NCI-H1105 (cell line): ENCODE measurements at places on chromosomes 6 and 20.

GRCh38 chr6:3509336-3509735, 52.5 kb upstream of the SLC22A23 start:
- DNase-seq: no peak

- DNase-seq: no peak
Observed at GRCh38 chr6:301929-302705, 9.8 kb downstream of the DUSP22 start.

GRCh38 chr20:20637998-20638725, 74.3 kb downstream of the RALGAPA2 start:
- DNase-seq: no peak

- no peak for DNase-seq
Observed at GRCh38 chr6:18392346-18392877, 5.3 kb downstream of the RNF144B start.

- no peak for DNase-seq
Observed at GRCh38 chr6:12580290-12580689, 136.3 kb upstream of the PHACTR1 start.

DNA sequence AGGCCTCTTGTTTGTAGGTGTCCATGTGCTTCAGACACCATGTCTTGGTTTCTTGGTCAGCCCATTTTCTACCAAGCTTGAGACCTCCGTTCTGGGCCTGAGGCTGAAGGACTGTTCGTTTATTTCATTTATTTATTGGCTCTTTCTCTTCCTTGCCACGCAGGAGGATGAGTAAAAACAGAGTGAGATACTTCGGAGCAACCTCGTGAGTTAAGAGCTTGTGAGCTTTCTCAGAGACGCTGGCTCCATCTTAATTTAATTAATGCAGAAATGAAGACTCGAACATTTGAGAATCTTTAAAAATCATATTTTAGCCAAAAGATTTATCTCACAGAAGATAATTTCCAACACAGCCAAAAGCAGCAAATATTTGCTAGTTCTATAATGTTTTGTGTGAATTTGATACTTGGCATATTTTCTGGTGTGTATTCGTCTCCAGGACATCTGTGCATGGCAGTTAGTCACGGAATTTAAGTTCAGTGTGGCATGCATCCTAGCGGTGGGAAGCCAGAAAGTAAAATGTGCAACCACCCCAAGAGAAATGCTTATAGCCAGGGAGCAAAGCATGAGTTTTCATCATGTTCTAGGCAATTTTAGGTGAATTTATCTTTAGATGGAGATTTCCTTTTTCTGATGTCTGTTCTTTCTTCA, 76.0 kb downstream of the THBS2 start:
- no peak for DNase-seq
